Aorta (tissue), 5 donors: ENCODE measurements at places on chromosomes 5 and 9. TPM values are rescaled to one million over a fixed set of nuclear protein-coding genes. Genes with fewer than 3 reads are reported as not detected.

CDC14B gene
- 37.9 TPM for total RNA-seq

DNA sequence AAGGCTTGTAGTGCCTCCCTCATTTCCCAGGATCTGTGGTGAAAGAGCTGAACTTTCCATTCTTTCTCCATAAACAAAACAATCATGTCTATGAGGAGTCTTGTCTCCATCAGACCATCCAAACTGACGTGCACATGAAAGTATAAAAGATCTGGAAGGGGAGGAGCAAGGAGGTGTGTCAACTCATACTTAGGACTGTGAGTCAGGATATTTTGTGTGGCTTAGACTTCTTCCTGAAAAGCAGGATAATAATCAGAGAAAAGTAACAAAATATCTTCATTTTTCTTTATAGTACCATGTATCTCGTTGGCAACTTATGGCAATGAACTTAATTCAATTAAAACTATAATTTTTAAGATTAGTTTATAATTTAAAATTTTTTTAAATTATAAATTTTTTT is 96.0 kb upstream of the PRRC1 start:
- no peak for DNase-seq

GABBR2 gene
- 0.39 TPM for total RNA-seq

GRCh38 chr9:94586814-94587213 is 6.8 kb downstream of the FBP2 start:
- no peak for DNase-seq

DNA sequence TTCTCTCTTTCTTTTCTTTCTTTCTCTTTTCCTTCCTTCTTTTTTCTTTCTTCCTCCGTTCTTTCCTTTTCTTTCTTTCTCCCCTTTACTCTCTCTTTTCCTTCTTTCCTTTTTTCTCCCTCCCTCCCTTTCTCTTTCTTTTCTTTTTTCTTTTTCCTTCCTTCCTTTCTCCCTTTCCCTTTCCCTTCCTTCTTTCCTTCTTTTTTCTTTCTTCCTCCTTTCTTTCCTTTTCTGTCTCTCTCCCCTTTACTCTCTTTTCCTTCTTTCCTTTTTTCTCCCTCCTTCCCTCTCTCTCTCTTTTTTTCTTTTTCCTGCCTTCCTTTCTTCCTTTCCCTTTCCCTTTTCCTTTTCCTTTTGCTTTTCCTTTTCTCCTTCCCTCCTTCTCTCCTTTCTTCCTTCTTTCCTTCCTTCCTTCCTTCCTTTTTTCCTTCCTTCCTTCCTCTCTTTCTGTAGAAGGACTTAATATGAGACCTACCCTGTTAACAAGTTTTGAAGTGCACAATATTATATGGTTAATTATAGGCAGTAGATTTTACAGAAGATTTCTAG is 142.7 kb upstream of the CD180 start:
- no peak for DNase-seq

OR1Q1 gene
- total RNA-seq: not detected

STKLD1 gene
- 1.4 TPM for total RNA-seq
